ENCODE measurements at places on chromosomes 12 and 14.

GRCh38 chr12:127262615-127263014 lies 1004.4 kb upstream of the TMEM132C start:
- DNase-seq, result no peak

DNA sequence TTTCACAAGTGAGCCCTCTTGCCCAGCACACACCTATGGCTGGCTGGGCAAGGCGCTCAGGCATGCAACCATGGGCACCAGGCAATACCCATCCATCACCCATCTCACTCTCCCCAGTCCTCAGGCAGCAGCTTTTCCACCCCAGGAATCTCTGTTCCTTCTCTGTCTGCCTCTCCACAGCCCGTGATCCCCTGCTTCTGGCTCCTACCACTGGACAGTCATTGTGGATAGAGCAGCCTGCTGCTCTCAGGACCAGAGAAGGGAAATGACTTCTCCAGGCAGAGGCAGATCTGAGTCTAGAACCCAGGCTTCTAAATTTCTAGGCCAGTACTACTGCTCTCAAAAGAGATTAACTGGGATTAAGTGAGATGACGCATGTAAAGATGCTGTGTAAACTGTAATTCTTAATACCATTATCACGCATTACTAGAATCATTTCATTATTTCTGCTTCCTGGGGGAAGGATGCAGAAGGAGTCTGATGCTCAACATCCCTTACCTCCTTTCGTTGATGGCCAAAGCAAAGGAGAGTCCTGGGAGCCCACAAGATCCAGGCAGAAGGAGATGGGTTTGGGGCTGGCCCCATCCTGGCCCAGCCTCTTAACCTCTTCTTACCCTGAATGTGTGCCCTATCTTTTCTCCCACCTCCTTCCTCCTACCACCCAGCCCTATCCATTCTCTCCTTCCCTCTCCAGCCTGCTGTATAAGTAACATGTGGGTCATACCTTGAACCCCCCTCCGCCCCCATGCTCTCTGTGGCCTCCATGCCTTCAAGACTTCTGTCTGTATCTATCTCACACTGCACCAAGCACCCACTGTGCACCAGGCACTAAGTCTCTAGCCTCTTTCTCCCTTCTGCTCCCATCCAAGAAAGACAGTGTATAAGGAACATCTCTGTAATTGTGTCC lies 4.8 kb upstream of the AQP5 start:
- no peak for DNase-seq

DNA sequence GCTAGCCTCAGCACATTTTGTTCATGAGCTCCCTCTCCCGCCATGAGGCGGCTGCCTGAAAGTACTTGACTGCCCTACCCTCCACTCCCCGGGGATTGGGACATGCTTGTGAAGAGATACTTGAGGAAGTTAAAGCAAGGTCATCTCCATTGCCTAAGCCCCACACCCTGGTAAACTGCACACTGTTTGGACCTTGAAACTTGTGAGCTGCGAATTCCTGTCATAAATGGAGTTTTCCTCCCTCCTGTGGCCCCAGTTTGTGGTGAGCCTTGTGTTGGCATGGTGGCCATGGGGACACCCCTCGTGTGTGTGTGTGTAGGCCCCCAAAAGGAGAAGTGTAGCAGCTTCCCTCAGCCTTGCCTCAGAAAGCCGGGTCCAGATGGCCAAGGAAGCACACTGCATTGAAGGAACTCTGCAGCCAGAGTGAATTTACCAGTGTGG lies 395.5 kb downstream of the ZFP36L1 start:
- DNase-seq, result no peak

DNA sequence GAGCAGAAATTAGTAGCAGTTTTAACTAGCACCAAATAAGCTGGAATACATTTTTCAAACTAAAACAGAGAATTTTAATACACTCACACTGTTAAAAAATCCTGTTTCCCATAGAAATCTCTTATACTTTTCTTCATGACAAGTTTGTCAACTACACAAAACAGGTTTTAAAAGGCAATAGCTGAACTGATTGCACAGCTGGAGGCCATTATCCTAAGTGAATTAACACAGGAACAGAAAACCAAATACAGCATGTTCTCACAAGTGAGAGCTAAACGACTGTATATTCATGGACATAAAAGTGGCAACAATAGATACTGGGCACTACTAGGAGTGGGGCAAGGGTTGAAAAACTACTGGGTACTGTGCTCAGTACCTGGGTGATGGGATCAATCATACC lies 11.6 kb upstream of the HAL start:
- no peak for DNase-seq

GRCh38 chr12:6612247-6612646 lies 5.1 kb upstream of the CHD4 start:
- DNase-seq, result no peak

- no peak for DNase-seq
Measured at GRCh38 chr12:56644654-56645053, 1.1 kb downstream of the ATP5F1B start.

- DNase-seq, result no peak
Measured at GRCh38 chr14:21543521-21543960, 17.4 kb upstream of the SALL2 start.

DNA sequence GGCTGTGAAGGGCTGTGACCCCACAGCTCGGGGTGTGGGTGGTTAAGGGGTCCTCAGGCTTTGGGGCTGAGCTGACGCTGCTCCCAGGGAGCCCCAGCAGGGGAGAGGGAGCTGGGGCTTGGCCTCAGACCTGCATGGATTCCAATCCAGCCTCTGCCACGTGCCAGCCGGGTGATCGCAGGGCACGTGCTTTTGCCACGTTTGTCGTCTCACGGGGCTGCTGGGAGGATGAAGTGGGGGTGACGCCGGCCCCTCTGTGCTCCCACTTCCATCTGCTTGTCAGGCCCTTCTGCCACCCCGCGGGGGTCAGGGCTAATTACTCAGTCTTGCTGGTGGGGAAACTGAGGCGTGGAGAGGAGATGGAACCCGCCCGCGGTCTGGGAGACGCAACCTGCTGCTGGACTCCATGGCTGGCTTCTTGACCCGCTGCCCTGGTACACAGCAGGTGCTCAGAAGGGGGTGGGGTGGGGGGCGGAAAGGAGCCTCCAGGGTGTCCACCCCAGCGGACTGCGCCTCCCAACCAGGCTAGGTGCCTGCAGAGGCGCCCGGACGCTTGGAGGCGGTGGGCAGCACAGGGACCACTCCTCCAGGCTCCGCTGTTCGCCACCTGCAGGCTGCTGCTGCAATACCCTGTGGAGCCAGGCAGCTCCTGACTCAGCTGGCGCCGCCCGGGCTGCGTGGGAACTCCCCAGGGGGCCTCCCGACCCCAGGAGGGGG lies 36.4 kb upstream of the PRIMA1 start:
- DNase-seq, result no peak

DNA sequence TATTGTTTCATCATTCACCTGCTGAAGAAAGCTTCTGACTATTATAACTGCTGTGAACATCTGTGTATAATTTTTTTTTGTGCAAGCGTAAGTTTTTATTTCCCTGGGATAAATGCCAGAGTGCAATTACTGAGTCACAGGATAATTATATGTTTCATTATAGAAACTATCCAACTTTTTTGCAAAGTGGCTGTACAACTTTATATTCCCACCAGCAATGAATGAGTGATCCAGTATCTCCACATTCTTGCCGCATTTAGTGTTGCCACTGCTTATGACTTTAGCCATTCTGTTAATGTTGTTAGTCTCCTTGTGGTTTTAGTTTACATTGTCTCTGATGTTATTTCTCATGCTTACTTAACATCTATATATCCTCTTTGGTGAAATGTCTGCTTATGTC lies 88.1 kb upstream of the CCDC175 start:
- peak; percentile 2 for DNase-seq

DNA sequence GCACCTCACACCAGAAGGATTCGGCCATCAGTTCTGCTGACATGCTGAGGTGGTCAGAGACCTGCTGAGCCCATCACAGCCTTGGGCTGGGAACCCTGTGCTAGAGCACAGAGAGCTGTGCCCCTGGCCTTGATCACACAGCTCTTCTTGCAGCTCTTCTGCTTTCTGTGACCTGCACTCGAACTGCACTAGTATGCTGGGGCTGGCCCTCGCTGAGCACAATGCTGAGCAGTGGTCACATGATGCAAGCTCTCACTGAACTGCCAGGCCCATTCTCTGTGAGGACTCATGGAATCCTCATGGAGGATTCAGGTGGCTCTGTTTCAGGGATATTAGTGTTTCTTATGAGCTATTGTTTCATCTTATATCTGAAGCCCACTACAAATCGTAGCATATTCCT lies 22.5 kb downstream of the FBXO21 start:
- DNase-seq, result no peak

- DNase-seq, result no peak
Measured at GRCh38 chr12:113151655-113152054, 2.1 kb downstream of the CFAP73 start.

- DNase-seq, result no peak
Measured at GRCh38 chr12:39095636-39096330, 190.4 kb upstream of the CPNE8 start.

GRCh38 chr12:122312926-122313325 lies 46.6 kb upstream of the VPS33A start:
- no peak for DNase-seq

DNA sequence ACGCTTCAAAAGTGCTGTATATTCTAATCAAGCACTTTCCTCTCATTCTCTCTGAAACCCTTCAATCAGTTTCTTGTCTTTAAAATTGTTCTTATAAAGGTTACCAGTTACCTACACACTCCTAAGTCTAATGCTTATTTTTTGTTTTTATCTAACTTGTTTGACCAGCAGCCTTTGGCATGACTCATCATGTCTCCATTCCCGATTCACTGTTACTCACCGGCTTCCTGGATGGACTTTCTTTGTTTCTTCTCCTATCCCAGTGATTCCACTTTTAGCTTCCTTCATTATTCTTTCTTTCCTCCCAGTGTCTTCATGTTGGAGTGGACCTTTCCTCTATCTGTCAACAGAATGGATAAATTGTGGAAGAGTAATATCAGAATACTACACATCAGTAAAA lies 368.6 kb upstream of the CCDC196 start:
- DNase-seq, result no peak

DNA sequence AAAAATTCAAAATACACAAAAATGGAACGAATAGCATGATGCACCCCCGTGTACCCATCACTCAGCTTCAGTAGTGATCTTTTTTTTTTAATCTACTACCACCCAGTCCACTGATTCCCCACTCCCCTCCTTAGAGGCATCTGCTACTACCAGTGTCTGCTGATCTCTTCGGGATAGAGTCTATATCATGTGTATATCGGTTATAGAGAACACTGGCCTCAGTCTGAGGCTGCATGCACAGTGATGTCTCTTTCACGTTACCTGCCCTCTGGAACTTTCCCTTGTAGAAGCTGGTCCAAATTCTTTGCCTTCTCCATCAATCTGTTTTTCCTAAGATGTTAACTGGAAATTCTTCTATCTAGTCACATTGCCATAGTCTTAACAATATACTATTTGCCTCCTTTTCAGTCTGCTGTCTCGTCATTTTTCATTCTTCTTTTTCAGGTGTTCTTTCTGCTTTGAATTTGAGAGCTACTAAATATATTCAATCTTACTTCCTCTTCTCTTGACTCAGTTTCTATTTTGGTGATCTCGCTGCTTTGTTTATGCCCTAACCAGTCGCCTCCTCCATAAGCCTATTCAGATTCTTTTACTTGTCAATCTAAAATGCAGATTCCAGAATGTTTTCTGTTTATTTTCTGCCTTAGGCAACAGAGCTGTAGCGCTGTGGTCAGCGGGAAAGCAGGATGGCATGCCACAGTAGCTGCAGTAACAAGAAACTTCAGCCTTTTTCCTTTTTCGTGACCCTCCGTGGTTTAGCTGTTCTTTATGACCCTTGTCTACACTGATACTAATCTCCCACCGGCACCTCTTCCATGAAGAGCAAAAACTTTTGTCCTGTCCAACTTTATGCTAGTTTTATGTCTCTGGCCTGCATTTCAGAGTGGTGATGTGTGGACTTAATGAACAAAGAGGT lies 67.0 kb downstream of the FBXW8 start:
- DNase-seq, result no peak

DNA sequence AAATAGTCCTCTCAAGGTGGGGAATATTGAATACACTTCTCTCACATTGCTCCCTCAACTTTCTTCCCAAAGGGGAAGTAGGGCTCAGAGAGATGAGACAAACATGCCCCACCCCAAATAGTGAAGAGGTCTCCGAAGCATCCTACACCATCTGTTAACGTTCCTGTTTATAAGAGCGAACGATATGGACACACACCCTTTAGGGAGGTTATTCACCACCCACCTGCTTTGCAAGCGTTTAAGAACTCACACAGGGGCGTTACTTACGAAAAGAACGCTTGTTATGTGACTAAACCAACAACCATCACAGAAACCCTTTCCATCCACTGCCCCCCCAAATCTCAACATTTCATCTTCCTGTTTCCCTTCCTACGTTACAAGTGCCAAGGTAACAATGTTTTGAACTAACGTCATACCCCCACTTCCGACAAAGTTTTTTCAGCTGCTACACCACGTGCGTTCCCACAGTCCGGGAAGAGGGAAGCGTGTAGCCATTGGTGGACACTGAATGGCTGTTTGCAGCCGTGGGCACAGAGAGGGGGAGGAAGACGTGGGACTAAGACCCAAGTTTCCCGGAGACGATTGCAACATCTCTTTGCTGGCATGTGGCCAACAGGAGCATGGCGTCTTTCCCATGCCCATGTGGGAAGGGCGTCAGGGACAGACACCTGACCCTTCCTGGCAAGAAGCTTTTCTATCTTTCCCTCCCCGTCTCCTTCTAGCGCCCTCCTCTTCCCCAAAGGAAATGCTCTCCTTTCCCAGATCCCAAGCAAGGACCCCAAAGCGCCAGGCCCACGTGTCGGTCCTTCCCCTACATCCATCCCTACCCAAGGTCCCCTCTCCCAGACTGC lies 1.2 kb downstream of the YBX3 start:
- DNase-seq, result peak; percentile 86

GRCh38 chr12:80794551-80794950 lies 77.8 kb downstream of the MYF5 start:
- DNase-seq, result no peak

DNA sequence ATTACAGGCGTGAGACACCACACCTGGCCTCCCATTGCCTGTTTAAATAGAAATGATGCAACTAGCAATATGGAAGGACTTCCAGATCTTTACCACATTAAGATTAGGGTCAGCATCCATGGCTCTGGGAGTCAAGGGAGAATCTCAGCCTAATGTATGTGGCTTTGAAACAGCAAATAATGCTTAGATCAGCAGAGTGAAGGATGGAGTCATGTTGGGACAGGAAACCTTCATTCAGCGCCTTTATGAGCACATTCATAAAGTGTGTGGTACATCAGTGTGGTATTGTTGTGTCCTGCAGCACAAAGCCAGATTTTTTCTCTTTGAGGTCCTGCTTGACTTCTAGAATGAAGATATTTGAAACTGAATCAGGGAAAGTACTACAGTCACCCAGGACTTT lies 15.3 kb upstream of the SPSB2 start:
- DNase-seq, result no peak

- no peak for DNase-seq
Measured at GRCh38 chr12:7375145-7375543, 68.8 kb downstream of the CD163L1 start.

- DNase-seq, result no peak
Measured at GRCh38 chr12:26535826-26536225, 297.2 kb downstream of the ITPR2 start.
